ENCODE measurements at places on chromosomes 3 and 15. TPM values are rescaled to one million over a fixed set of nuclear protein-coding genes. Genes with fewer than 3 reads are reported as not detected.

The CCNB2 gene
- total RNA-seq, result 5.9 TPM

The ZDHHC19 gene
- total RNA-seq, result not detected

The LRRIQ4 gene
- total RNA-seq, result not detected

The CLK3 gene
- 89.1 TPM for total RNA-seq

The TEX9 gene
- total RNA-seq, result 4.9 TPM

The C3orf18 gene
- 10.8 TPM for total RNA-seq

The ANKRD63 gene
- total RNA-seq, result not detected

- H3K36me3 ChIP-seq, result no peaks in the 10 kb centered on the region
- H3K27me3 ChIP-seq, result no peaks in the 10 kb centered on the region
- DNase-seq, result no peak
- no peak overlapping the region for H3K4me3 ChIP-seq
- H3K27ac ChIP-seq, result no peak overlapping the region
Observed at GRCh38 chr3:103158183-103158582, 723.4 kb downstream of the ZPLD1 start.

- no peak for DNase-seq
- H3K27me3 ChIP-seq, result no peaks in the 10 kb centered on the region
- H3K4me1 ChIP-seq, result peaks cover 74% of the 10 kb centered on the region
- no peak overlapping the region for H3K4me3 ChIP-seq
Observed at GRCh38 chr3:69787436-69788168, 48.3 kb downstream of the MITF start.

Measured in vagina (tissue), 2 donors.